Breast epithelium (tissue), 4 donors: ENCODE measurements at places on chromosomes 5 and 9. TPM values are rescaled to one million over a fixed set of nuclear protein-coding genes. Genes with fewer than 3 reads are reported as not detected.

Gene SPATA31D4
- total RNA-seq, result not detected

- no peaks in the 10 kb centered on the region for H3K4me1 ChIP-seq
- no peak overlapping the region for H3K27ac ChIP-seq
- no peaks in the 10 kb centered on the region for H3K27me3 ChIP-seq
- H3K4me3 ChIP-seq, result no peak overlapping the region
- no peaks in the 10 kb centered on the region for H3K36me3 ChIP-seq
These were observed 92.4 kb downstream of the UNC13B start for GRCh38 chr9:35254237-35254636.

DNA sequence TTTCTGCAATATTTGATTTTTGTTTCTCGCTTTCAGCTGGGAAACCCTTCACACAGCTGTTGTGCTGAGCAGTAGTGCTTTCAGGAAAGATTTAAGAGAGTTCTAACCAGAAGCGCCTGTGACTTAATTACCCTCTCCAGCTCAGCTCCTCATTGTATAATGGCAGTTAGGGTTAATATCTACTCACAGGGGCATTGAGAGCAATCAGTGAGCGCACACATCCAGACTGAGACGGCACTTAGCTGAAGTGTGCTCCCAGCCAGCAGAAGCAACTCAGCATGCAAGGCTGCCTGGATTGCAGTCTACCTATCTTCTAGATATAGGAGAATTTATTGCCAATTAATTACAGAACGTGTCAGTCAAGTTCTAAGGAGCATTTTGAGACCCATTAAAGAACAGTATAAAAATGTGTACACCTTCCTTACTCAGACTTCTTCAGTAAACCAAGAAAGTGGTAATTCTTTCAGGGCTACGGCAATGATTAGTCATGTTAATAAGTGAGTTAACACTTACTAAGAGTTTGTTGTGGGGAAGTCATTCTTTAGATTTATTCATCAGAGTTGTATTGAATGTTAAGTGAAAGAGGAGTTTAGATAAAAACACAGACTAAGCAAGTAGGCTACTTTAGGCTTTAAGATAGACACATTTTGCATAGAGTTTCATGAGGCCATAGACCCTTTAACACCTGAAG lies 111.7 kb upstream of the PCAT7 start:
- H3K27me3 ChIP-seq, result no peaks in the 10 kb centered on the region
- peaks cover 6% of the 10 kb centered on the region for H3K36me3 ChIP-seq
- H3K27ac ChIP-seq, result no peak overlapping the region

- H3K4me3 ChIP-seq, result peak within 1 kb of the TSS; percentile 63
- H3K27me3 ChIP-seq, result peaks cover 8% of the 10 kb centered on the region
- H3K27ac ChIP-seq, result peak within 1 kb of the TSS; percentile 84
These were observed at the start of gene NR2F1-AS1 for GRCh38 chr5:93580927-93581445. TSS of gene NR2F1-AS1 (minus strand) at chr5:93581219.

DNA sequence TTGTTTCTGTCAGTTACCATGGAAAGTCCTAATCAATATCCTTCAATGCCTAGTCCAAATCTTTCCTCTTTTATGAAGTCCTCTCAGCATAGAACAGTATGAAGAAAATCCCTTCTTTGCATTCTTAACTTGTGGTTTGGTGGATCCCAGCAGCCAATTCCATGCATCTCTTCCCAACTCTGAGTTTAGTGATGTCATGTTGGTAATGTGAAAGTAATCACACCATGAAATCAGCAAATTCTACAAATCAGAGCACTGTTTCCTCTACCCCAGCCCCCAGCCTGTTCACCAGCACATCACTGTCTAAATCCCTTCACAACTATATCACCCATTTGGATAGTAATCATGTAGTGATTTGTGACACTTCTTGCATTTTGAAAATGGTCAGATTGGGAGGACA lies 4.7 kb upstream of the C1QTNF2 start:
- H3K27me3 ChIP-seq, result no peaks in the 10 kb centered on the region
- H3K27ac ChIP-seq, result no peak overlapping the region
- H3K4me1 ChIP-seq, result no peaks in the 10 kb centered on the region
- no peaks in the 10 kb centered on the region for H3K36me3 ChIP-seq

GRCh38 chr5:152844713-152845112 lies 439.6 kb upstream of the NMUR2 start:
- no peak for DNase-seq
- H3K4me3 ChIP-seq, result no peak overlapping the region
- no peaks in the 10 kb centered on the region for H3K27me3 ChIP-seq
- no peaks in the 10 kb centered on the region for H3K4me1 ChIP-seq
